ENCODE measurements at places on chromosomes 13 and 19.

- no peak for DNase-seq
These were observed 37.6 kb upstream of the IGFL1 start for GRCh38 chr19:46191972-46192371.

- DNase-seq = no peak
These were observed 8.7 kb upstream of the UQCR11 start for GRCh38 chr19:1613808-1614570.

DNA sequence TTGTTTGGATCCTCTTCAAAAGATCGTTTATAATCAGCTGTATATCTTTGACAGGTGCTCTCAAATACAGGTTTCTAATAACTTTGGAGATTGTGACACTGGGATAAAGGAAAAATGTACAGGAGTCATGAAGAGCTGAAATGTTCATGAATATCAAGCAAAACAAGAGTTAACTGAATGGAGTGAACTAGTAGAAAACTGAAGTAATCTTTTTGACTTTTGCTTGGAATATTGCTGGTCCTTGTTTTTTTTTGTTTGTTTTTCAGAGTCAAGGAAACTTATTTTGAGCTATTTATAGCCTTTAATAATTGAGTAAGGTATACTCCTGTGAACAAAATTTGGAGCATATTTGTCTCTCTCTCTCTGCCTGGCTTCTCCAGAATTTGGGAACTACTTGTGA is 25.3 kb downstream of the MED4 start:
- no peak for DNase-seq

- DNase-seq = no peak
These were observed 60.7 kb upstream of the URI1 start for GRCh38 chr19:29881386-29881785.

DNA sequence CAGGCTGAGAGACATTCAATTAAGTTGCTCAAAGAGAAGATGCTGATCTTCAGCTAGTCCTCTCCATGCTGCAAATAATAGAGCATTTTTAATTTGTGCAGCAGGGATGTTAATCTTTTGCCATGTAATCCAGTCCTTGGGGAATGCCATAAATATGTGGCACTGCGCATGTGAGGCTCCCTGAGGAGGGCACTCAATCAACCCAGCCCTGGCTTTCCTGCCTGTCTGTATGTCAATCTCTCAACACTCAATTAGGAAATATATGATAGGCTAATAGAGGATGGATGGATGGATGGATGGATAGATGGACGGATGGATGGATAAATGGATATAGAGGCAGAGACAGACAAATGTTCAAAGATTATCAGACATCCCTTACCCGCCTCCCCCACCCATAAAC is 31.6 kb upstream of the POP4 start:
- no peak for DNase-seq

GRCh38 chr13:73065036-73065435 is 6.2 kb downstream of the KLF5 start:
- DNase-seq = no peak

DNA sequence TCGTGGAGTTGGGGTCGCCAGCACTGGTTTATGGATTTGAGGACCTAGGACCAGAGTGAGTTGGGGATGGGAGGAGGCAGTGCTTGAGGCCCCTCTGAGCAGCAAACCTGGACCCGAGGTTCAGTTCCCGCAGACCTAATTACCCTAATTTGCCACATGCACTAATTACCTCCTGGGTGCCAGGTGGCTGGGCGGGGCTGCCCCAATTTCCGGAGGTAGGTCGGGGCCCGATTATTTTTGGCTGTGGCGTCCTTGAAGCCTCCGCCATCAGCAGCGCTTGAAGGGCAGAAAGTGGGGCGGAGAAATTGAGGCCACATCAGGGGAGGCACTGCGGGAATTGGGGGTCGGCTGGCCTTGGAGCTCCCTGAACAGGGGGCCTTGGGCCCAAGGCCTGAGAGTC is 5.9 kb upstream of the HOMER3 start:
- DNase-seq = no peak

- no peak for DNase-seq
These were observed 439 bp downstream of the DZIP1 start for GRCh38 chr13:95643936-95644598.

DNA sequence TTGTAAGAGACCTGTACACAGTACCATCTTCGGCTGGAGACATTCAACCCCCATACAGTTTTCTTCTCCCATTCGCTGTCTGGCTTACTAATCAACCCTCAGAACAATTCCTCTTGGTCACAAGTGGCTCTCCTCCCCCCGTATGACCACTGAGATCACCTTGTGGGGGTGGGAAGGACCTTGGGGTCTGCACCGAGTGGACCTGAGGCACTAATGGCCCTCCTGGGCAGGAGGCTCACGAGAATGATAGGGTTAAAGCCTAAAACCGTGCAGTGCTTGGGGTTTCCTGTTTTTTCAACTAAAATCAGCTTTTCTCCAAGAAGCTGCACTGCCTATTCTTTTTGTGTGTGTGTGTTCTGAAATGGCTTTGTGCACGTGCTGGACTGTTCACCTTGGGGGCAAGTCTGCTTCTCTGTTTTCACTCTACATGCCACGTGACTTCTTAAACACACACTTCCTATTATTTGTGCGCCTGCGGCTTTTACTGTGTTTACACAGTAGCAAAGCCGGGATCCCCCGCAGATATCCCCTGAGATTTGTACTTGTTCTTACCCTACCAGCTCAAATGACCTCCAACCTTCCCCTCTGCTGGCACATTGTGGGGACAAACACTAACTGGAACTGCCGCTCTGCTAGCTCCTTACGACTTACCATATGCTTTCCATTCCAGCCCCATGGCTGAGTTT is 12.3 kb downstream of the RBM26 start:
- no peak for DNase-seq

DNA sequence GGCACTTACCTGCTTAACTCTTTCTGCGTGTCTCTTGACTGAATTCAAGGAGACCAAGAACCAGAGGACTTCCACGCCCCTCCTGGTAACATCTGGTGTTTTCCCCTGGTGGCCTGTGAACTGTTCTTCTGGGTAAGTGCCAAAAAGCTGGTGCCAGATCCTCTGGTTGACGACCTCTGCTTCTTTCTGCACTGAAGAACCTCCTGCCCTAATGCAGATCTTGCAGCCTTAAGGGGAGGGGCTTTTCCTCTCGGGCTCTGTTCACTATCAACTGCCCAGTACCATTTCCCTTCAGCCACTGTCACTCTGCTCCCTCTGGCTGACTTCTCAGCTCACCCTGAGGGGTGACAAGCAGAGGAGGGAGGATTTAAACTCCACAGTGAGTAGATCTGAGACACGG is 6.1 kb upstream of the ERVV-1 start:
- DNase-seq = no peak

DNA sequence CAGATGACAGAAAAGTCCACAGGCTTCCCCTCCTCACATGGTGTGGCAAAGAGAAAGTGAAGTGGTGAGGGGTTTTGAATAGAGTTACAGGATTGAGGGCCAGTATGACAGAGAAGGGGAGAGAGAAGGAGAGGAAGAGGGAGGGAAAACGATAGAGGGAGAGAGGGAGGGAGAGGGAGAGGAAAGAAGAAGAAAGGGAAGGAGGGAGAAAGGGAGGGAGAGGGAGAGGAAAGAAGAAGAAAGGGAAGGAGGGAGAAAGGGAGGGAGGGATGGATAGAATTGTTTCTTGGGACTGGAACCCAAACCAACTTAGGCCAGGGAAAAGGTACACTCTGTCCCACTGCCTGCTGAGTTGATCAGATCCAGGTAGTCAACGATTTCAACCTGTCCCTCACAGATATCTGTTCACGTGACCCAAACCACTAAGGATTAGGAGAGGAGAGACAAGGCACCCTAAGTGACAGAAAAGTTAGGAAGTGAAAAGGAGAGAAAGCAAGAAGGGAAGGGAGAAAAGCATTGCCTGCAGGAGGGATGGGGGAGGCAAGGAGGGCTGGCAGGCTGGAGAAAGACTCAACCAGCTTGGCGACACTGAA is 8.1 kb upstream of the IGFL3 start:
- no peak for DNase-seq

DNA sequence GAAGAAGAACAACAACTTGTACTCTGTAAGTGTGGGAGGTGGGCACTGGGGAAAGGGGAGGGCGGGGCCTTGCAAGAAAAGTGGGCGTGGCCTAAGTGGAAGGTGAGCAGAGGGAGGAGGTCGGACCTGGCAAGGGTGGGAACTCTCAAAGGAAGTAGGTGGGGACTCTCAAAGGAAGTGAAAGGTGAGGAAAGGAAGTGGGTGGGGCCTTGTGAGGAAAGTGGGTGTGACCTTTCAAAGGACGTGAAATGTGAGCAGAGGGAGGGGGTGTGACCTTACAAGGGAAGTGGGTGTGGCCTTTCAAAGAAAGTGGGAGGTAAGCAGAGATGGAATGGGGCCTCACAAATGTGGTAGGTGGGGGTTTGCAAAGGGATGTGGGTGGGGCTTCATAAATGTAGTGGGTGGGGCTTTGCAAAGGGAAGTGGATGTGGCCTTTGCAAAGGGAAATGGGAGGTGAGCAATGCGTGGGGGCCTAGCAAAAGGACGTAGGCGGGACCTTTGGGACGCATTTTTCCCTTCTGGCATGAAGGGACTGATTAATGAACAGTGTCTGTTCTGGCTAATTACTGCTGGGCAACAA is 25.9 kb downstream of the ACSBG2 start:
- no peak for DNase-seq

- no peak for DNase-seq
These were observed 7.1 kb downstream of the DNASE2 start for GRCh38 chr19:12873891-12874745.

DNA sequence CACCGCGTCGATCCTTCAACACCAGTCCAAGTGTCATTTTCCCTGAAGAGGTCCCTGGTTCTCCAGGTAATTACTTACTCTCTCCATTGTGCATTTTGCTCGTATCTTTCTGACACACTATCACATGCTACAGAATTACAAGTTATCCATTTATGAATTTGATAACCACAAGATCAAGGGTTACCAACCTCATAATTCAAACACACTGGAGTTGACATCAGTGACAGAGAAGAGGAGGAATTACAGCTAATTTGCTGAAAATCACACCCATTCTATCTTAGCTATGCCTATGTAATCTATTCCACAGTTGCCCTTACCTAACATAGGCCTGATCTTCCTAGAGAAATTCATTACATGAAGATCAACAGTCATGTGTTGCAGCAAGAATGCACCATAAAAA is 14.2 kb downstream of the ZC3H13 start:
- DNase-seq = no peak

DNA sequence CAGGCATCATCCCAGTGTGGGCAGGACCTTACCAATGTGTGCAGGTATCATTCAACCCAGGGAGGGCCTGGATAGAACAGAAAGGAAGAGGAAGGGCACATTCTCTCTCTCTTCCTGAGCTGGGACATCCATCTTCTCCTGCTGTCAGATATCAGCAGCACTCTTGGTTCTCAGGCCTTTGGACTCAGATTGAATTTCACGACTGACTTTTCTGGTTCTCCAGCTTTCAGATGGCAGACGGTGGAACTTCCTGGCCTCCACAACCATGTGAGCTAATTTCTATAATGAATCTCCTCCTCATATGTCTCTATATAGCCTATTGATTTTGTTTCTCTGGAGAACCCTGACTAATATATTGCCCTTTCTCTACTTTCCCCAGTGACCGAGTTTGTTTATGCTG is 77.3 kb downstream of the OLFM4 start:
- DNase-seq = no peak

DNA sequence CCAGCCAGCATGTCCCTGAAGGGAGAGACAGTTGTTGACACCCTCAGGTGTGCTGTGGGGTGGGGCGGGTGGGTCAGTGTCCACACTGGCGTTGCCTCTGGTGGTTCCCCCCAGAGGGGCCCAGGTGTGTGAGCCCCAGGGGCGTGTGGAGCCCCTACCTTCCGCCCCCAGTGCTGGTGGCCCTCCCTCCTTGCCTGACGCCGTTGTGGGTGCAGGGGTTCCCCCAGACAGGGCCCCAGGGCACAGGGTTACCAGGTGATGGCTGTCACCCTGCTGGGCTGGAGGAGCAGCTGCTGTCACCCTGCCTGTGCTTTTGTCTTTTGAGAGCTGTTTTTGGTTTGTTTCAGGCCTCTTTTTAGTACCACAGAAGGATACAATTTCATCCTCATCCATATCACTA is 27.2 kb downstream of the ATP4B start:
- DNase-seq = no peak

DNA sequence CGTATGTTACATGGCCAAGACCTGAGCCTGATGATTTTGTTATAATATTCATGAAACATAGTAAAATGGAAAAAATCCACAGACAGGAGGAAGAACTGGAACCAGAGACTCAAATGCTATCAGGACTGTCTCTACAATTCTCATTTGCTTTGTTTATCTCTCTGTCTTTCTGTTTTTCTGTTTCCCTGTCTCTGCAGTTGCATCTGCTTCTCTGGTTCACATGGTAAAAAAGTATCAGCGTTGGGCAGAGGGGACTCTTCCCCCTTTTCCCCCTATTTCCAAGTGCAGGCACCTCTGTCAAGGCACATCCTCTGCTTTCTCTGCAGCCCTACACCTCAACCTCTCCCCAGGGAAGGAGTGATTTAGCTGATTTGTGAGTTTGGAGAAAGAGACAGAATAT is 41.2 kb upstream of the VWA8 start:
- DNase-seq = no peak

- no peak for DNase-seq
These were observed 60.9 kb upstream of the MED4 start for GRCh38 chr13:48155848-48156247.

DNA sequence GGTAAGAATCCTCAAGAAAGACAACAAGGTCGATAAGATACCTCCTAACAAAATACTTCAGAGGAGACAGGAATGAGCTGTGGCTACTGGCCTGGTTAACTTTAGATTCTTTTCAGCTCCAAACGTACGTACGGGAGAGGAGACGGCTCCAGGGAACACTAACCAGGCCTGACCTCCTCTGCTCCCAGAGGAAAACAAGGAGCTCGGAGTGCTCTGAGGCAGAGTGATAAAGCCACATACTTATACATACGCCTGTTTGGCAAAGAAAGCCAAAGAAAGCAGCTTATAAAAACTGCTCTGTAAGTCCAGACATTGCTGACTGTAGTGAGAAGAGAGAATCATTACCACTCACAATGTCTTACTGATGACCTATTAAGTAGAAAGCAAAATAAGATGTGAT is 263.9 kb downstream of the MZT1 start:
- DNase-seq = no peak

DNA sequence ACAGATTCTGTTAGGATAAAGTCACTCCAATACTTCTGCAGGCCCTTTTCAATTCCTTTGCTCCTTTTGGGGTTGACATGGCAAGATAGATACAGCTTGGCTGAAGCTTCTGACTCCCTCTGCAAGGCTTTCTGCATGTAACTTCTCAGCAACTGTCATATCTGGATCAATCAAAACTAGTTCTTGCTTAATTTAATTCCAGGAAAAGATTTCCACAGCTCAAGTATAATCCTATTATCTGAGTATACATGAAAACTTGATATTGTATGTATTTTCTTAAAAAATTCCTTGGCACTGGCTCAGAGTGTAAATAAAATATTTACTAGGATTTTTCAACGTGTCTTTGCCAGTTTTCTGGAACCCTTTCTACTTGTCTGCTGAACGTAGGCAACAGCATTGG is 109.6 kb downstream of the STARD13 start:
- no peak for DNase-seq

GRCh38 chr13:98199480-98199879 is 22.4 kb upstream of the RNF113B start:
- DNase-seq = no peak

- no peak for DNase-seq
These were observed 475.6 kb downstream of the COG6 start for GRCh38 chr13:40130871-40131636.
